ENCODE measurements at places on chromosomes 7 and 10.

DNA sequence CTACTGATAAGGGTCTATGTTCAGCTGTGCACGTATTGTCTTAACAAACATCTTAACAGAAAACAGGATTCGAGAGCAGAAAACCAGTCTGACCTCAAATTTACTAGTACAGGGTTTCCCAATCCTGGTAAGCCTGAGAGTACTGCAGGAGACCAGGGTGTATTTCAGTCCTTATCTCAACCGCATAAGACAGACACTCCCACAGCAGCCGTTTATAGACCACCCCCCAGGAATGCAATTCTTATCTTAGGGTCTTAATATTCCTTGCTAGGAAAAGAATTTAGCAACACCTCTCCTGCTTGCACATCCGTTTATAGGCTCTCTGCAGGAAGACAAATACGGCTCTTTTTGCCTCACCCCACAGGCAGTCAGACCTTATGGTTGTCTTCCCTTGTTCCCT is 277.3 kb downstream of the SDK1 start:
- no peak for DNase-seq

- no peak for DNase-seq
Measured at GRCh38 chr7:41027428-41028115, 675.3 kb downstream of the INHBA start.

- DNase-seq, result no peak
Measured at GRCh38 chr7:151692721-151693120, 173.0 kb upstream of the RHEB start.

GRCh38 chr7:148986742-148987009 is 41.6 kb downstream of the PDIA4 start:
- no peak for DNase-seq

DNA sequence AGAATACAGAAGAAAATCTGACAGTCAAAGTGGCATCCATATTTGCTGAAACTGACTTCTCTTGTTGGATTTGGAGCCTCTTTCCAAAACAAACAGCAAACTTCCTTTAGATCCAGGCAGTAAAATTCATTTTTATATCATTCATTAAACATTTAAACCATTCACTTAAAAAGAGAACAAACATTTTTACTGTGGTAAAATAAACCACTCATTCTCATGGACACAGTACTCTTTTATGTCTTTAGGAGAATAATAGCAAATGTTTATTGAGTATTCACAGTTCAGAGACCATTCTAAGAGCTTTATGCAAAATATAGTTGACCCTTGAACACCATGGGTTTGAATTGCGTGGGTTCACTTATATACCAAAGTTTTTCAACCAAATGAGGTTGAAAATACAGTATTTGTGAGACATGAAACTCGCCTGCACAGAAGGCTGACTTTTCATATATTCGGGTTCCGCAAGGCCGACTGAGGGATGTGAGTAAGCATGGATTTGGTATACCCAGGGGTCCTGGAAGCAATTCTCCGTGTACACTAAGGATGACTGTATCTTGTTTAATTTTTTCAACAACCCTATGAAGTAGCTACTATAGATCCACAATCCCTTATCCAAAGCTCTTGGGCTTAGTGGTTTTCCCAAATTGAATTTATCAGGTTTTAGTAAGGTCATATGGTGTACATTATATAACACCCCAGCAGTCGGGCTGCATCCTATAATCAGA is 49.1 kb downstream of the ATXN7L1 start:
- no peak for DNase-seq

DNA sequence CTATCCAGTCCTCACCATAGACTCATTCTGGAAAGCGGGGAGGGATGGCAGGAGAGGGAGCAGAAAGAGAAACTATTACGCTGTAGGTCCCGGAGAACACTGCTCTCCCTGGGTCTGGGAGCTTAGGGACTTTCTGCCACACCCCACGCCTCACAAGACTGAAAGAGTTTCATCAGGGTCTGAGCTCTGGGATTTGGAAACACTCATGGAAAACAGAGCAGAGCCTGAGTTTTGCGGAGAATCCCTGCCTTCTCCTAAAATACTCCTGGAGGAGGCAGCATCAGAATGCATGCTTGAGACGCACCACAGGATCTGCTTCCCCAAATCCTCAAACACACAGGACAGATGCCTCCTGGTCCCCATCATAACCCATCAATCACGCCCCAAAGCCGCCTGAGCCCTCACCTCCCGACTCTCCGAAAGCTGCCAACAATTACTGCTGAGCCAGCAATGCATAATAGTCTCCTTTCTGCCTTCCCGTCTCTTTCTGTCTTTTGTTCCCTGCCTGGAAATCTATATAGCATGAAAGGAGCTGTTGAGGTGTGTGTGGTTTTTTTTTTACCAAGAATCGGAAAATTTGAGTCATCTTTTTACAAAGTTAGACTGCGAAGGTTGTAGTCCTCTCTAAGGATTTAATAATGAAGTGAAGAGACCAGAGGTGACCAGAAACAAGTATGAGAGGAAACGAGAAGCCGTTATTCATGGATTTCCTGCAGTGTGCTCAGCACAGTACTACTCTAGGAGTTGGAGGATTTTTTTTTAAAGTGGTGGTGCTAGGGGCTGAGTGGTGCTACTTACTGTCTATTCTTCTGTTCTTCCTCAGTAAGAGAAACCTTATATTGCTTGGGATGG is 37.7 kb downstream of the ASB13 start:
- no peak for DNase-seq

GRCh38 chr7:137703291-137704010 is 143.3 kb downstream of the DGKI start:
- no peak for DNase-seq

DNA sequence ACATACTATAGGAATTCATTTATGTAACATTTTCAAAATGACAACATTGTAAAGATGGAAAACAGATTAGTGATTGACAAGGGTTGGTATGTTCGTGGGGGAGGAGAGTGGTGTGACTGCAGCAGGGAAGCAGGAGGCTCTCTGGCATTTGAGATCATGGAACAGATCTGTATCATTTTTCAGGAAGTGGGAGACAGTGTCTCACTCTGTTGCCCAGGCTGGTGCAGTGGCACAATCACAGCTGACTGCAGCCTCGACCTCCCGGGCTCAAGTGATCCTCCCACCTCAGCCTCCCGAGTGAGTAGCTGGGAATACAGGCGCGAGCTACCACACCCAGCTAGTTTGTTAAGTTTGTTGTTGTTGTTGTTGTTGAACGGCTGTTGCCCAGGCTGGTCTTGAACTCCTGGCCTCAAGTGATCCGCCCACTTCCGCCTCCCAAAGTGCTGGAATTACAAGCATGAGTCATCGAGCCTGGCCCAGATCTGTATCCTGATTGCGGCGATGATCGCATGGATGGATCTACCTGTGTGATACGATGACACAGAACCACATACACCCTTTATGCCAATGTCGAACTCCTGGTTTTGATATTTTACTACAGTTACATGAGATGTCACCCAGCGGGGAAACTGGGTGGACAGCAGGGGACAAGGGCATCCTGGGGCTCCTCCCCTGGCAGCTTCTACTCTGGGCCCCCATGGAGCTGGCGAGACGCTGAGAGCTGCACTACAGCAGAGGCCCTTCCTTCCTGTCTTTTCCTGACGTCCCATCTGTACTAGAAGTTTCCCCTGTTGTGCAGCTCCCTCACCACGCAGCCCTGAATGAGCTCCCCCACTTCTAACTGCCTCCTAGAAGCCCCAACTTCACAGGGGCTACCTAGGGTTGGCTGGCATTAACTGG is 12.3 kb upstream of the CYTH3 start:
- no peak for DNase-seq

- DNase-seq, result no peak
Measured at GRCh38 chr10:102799691-102800471, 37.3 kb downstream of the CYP17A1 start.

- DNase-seq, result no peak
Measured at GRCh38 chr10:17240096-17240495, 12.1 kb downstream of the VIM start.

- no peak for DNase-seq
Measured at GRCh38 chr10:35946556-35946955, 304.5 kb upstream of the FZD8 start.

- DNase-seq, result no peak
Measured at GRCh38 chr10:30172673-30173072, 113.3 kb upstream of the JCAD start.
